ENCODE measurements at places on chromosomes 11 and 22.

DNA sequence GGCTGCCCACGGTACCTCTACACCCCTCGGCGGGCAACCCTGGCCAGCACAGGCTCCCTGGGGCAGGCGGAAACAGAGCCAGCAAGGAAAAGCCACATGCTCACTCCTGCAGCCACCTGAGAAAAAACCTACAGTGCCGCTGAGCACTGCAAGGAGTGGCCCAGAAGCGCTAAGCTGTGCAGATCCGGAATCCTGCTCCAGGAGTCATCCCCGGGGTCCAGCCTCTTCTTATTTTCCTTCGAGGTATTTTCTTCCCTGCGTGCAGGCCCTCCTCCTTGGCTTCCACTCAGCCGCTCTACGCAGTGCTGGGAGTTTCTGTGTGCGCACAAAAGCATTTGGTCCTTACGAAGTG, 81.0 kb downstream of the TRMU start:
- DNase-seq: no peak

DNA sequence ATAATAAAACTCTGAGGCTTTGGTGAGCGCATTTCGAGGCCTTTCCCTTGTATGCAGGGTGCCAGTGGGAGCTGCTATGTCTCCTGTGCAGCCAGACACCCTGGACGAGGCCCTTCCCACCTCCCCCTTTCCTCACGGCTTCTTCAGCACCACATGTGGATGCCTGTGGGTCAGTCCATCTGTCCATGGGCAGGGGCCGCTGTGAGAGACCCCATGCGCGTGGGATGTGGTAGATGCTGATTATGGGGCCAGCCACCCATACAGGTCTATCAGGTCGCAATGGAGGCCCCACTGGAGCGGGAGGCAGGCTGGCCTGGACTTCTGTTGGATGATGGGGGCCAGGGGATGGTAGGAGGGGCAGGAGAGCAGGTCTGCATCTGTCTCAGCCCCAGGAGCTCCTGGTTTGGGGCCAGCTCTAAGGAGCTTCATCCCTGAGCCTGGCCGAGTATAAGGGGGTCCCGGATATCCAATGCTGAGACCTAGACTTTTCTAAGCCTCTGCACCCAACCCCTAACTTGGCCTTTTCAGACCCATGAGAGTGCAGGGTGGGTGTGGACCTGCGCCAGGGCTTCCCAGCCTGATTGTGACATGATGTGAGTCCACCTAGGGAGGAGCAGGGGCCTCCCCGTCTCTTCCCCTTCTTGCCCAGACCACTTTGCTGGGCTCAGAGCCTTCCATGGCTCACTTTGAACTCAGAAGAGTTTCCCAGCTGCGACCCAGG, 14.0 kb upstream of the DGCR8 start:
- DNase-seq: no peak

GRCh38 chr22:24474649-24475255, 20.4 kb upstream of the UPB1 start:
- DNase-seq: no peak

DNA sequence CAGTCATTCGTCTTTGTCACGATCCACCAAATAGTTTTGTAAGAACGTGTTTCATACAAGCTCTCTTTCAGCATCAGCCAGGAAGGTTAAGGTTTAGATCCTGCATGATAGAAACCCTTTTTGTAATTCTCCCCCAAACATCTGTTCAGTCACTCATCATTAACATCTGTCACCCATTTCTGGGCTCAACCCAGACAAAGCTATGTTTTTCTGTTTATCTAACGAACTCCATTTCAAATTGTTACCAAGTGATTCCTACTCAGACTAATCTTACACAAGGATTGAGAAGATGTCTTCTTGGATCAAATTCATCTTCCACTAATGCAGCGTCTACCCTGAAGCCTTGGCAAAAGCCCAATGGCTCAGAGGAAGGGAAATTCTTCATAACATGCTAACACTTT, 58.8 kb downstream of the FZD4 start:
- no peak for DNase-seq

DNA sequence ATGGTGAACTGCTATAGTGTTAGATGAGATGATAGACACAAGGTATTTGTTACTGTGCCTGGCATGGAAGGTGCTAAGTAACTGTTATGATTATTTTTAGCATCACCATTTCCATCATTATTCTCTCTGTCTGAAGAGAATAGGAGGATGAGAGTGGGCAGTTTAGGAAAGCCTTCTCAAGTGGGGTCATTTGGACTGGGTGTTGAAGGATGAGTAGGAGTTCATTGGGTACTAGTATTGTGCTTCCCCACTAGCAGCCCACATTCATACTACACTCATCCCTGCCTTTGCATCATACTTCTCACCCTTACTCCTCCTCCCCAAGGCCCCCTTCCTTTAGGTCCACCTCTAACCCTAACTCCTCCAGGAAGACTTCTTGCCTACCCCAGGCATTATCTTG, 20.6 kb downstream of the MYEOV start:
- DNase-seq: no peak

DNA sequence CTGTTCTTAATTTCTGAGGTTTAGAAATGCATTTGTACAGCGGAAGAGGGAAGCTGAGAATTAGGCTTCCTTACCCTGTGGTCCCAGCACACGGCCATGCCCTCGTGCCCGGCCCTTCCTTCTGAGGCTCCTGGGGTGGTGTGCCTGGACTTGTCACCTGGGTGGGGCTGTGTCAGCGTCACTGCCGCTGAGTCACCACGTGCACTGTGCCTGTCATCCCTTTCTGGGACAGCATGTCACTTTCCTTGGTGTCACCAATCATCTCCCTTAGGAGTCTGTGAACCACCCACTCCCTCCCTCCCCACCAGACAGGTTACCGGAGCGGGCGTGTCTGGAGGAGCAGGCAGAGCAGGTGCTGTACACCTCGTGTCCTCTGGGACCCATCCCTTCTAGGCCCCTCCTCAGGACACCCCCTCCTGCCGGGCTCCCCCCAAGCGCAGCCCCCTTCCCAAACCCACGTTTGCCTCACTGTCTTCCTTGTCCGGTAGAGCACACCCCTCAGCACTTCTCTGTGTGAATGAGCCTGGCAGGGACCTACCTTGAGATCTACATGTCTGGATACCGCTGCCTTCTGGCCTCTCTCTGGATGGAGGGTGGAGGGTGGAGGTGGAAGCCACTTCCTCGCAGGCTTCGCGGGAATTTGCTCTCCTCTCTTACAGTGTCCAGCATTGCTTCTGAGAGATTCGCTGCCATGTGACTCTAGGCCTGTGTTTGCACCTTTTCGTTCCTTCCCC, 367.6 kb downstream of the TBC1D22A start:
- no peak for DNase-seq

GRCh38 chr11:120522736-120523135, 11.2 kb downstream of the GRIK4 start:
- no peak for DNase-seq

- DNase-seq: no peak
These were observed 228.2 kb downstream of the GRIK4 start for GRCh38 chr11:120739780-120740179.

DNA sequence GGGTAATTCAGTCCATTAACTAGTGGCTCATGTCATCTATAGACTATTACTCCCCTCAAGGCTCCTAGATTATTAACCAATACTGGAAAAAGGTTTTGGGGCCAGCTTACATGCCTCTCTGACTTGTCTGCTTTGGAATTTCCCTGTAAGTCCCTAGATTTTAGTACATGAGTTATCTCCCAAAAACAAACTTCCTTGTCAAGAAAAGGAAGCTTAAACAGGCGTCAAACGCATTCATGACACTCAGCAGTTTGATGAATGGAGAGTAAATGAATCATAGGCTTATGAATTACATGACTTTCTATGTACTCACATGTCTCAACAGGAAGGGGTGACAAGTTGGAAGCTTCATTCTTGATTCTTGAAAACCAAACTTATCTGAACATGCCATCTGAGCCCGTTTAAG, 70.8 kb downstream of the BLID start:
- DNase-seq: no peak

DNA sequence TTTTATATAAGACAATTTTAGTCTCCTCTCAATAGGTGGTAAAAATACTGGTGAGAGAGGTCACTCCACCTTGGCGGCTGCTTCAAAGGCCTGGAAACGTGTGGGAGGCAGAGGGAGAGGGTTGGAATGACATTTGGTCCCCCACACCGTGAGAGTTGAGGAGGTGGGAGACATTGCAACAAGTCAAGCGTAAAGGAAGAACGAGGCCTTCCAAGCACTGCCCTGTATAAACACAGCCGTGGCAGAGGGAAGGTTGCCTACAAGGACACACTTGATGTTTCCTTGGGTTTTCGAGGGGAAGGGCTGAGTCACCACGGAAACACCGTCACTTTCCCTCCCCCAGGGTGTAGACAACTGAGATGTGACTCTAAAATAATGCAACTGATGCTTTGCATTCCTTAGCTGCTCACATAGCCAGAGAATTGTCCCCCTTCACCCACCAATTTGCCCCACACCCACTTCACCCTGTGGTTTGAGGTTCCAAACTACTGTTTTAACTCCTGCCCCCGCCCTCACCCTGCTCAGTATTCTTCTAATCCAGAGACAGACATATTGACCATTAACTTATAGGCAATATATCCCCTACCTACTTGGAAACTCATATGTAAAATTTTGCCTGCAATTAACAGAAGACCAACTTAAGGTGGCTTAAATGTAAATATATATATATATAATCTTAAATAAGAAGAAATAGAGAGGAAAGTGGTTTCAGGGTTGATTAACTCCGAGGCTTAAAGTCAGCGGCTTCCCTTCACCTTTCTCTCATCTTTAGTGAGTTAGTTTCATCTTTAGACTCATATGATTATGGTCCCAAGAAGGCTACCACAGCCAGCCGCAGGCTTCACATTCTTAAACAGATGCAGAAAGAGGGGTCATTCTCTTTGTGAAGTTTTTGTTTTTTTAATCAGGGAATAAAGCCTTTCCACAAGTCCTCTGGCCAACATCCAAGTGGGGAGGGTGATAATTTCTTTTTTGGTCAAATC, 54.1 kb upstream of the BDNF start:
- DNase-seq: no peak

GRCh38 chr11:118219732-118220131, 5.1 kb downstream of the JAML start:
- no peak for DNase-seq

DNA sequence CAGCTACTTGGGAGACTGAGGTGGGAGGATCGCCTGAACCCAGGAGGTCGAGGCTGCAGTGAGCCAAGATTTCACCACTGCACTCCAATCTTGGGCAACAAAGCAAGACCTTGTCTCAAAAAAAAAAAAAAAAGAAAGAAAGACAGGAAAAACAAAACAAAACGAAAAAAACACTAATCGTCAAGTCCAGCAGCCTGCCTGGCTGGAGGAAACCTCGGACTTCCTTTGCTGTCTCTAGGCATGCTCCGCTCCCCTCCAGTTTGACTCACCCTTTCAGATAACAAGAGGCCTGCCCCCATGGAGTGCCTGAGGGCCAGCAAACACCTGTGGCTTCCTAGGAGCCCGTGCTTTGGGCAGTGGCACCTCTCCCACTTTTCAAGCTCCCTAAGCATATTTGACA, 28.8 kb upstream of the CHKA start:
- peak; percentile 48 for DNase-seq

DNA sequence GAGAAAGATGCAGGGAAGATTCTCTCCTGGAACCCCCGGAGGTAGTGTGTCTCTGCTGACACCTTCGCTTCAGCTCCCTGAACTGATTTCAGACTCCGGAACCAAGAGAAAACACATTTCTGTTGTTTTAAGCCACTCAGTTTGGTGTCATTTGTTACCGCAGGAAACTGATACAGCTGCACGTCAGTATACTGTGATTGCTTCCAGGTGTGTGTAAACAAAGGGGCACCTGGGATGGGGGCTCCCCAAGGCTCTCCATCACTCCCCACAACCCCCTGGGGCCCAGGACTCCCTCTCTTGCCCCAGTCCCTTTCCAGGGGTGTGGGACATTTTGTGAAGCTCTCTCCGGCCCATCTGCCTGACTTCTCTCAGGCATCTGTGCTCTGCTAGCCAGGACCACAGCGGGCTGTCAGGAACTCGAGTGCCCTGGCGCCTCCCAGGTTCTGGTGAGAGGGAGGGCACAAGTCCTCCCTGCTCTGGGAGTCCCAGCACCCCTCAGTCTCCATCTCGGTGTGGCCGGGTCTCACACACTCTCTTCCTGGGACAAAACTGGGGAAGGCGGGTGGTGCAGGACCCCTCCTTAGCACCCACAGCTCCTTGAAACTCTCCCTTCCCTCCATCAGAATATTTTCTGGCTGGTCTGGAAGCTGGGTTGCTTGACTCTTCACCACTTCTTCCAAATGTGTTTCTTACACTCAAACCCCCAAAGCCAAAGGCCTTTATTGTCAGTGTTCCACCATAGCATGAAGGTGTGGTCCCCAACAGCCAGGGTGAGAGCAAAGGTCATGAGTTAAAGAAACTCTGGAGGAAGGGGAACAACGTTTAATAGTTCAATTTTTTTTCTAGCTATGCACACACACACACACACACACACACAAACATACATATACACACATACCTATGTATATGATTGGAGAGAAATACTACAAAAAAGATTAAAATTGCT, 35.0 kb upstream of the TSKU start:
- no peak for DNase-seq

GRCh38 chr11:61487342-61488025, 21.1 kb upstream of the LRRC10B start:
- DNase-seq: no peak

GRCh38 chr11:116539211-116539610, 233.6 kb downstream of the BUD13 start:
- DNase-seq: no peak

DNA sequence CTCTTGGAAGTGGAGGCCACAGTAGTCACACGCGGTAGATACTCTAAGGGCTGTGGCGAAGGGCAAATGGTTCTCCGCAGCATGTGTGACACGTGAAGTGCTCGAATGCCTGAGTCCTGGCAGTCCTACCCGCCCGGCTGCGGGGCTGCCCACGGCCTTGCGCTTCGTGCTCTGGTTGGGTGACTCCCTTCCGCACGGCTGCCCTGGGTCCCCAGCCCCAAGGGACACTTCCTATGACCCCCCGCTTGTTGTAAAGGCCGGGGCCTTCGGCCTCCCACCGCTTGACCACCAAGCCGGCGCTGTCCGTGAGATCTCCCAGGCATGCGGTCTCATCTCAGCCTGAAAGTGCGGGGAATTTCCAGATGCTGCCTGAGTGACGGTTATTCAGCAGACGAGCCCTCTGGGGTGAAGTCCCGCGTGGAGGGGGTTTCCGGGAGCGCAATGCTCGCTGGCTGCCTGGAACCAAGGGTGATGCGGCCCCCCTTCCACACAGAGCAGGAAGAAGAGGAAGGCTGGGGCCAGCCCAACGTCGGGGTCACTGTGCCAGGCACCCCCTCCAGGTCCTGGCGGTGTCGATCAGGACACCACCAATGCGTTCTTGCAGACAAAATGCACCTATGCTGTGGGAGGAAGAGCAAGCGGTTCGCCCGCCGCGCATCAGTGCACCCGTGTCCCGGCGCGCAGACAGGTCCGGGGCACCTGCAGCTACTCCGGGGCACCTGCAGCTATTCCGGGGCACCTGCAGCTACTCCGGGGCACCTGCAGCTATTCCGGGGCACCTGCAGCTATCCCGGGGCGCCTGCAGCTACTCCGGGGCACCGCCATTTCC, 171.2 kb downstream of the OPCML start:
- DNase-seq: no peak

- no peak for DNase-seq
These were observed 18.2 kb downstream of the SLC5A4 start for GRCh38 chr22:32236970-32237369.

- no peak for DNase-seq
These were observed 42.3 kb downstream of the SPATA19 start for GRCh38 chr11:133803026-133803425.

GRCh38 chr11:69983571-69983877, 94.6 kb upstream of the ANO1 start:
- no peak for DNase-seq

Data from endothelial cell (in vitro differentiated cells).